ENCODE measurements at places on chromosomes 2 and 18. TPM values are rescaled to one million over a fixed set of nuclear protein-coding genes. Genes with fewer than 3 reads are reported as not detected.

MREG gene
- total RNA-seq: 7.9 TPM

ARHGAP28 gene
- not detected for total RNA-seq

FIGN gene
- total RNA-seq: not detected

FEV gene
- not detected for total RNA-seq

SLC14A1 gene
- 0.59 TPM for total RNA-seq

RAMP1 gene
- 11.8 TPM for total RNA-seq

DLGAP1 gene
- total RNA-seq: 0.44 TPM

ADRA2B gene
- 0.07 TPM for total RNA-seq

ACKR3 gene
- 2.8 TPM for total RNA-seq

CACNB4 gene
- 0.80 TPM for total RNA-seq

RIOK3 gene
- total RNA-seq: 57.3 TPM

TMEM182 gene
- 2.2 TPM for total RNA-seq

FAM228A gene
- total RNA-seq: not detected

LYG2 gene
- not detected for total RNA-seq

SYT4 gene
- not detected for total RNA-seq

DOK6 gene
- not detected for total RNA-seq

MCFD2 gene
- 48.9 TPM for total RNA-seq

TUBA4B gene
- total RNA-seq: not detected

MYL12A gene
- total RNA-seq: 692 TPM

ST6GAL2 gene
- not detected for total RNA-seq

SALL3 gene
- not detected for total RNA-seq

ZNF521 gene
- total RNA-seq: not detected

RAPGEF4 gene
- 1.0 TPM for total RNA-seq

CYP27A1 gene
- 0.17 TPM for total RNA-seq

NEUROD1 gene
- not detected for total RNA-seq

ADD2 gene
- total RNA-seq: 15.0 TPM

GALNT13 gene
- total RNA-seq: not detected

MC4R gene
- total RNA-seq: not detected

GEN1 gene
- total RNA-seq: 25.0 TPM

DNAH7 gene
- not detected for total RNA-seq

MATN3 gene
- total RNA-seq: not detected

CD8B2 gene
- 0.15 TPM for total RNA-seq

PDCD1 gene
- total RNA-seq: 8.9 TPM

PLGLB1 gene
- 4.0 TPM for total RNA-seq

CCDC74B gene
- total RNA-seq: 1.7 TPM

CKAP2L gene
- 38.4 TPM for total RNA-seq

ALPP gene
- total RNA-seq: not detected

UNC80 gene
- not detected for total RNA-seq

TUBB8B gene
- total RNA-seq: not detected

NCK2 gene
- total RNA-seq: 68.3 TPM

SERPINB3 gene
- not detected for total RNA-seq

NYAP2 gene
- not detected for total RNA-seq

RAB6C gene
- not detected for total RNA-seq
